Smooth muscle cell of trachea (primary cell): ENCODE measurements at places on chromosomes 12 and 14. TPM values are rescaled to one million over a fixed set of nuclear protein-coding genes. Genes with fewer than 3 reads are reported as not detected.

Gene CGRRF1
- 12.9 and 17.7 TPM in 2 replicates for total RNA-seq

Gene ZDHHC22
- total RNA-seq: not detected in 2 replicates

Gene PMEL
- total RNA-seq: 0.33 and 1.6 TPM in 2 replicates

Gene TAS2R14
- 2.3 and 4.1 TPM in 2 replicates for total RNA-seq

Gene AVPR1A
- not detected in 2 replicates for total RNA-seq

Gene KCNK10
- not detected in 2 replicates for total RNA-seq

Gene TOGARAM1
- 19.0 and 26.3 TPM in 2 replicates for total RNA-seq

Gene LRRC43
- 1.0 and 3.3 TPM in 2 replicates for total RNA-seq

Gene MAP3K9
- total RNA-seq: 0.15 and 0.17 TPM in 2 replicates

Gene FOXM1
- total RNA-seq: 2.8 and 22.5 TPM in 2 replicates
